ENCODE measurements at places on chromosomes 2 and 18.

- DNase-seq, result no peak
These were observed 877.6 kb downstream of the SLC4A3 start for GRCh38 chr2:220504938-220505503.

- no peak for DNase-seq
These were observed 141.4 kb downstream of the BCL11A start for GRCh38 chr2:60412027-60412426.

DNA sequence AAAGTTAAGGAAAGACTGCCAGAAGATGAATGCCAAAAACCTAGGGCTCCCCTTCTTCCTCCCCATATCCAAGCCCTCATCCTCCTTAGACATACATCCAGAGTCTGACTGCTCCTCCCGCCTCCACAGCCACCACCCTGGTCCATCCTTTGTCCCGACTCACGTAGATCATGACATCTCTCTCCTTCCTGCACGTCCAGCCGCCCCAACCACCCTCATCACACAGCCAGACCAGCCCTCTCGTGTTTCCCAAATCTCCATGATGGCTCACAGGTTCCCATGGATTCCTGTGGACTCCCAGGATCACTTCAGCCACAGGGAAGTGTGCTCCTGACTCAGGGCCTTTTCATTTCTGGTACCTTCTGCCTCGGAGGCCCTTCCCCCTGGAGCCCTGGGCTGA lies 47.8 kb upstream of the CAB39 start:
- no peak for DNase-seq

DNA sequence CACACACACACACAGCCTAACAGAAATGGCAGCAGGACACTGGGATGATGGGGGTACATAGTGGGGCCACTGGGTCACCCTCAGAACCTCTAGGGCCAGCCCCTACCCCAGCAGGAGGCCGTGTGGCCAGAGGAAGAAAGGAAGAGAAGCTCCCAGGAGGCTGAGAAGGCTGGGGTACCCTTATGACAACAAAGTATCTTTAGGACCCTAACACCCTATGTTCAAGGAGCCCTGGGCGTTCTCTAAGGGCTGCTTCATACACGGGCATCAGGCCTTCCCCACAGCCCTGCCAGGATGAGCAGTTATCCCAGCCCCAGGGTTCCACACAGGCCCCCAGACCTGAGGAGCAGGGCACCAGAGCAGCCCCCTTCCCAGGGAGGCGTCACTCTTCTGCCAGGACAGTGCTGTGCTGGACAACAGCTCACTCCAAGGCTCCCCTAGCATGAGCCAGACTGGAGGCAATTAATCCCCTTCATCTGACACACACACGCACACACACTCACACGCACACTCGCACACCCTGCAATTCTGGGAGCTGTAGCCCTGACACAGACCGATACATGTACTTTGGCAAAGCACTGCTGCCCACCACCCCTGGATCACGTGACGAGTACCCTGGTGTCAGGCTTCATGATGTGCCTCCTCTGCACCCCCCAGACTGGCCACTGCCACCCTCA lies 163.6 kb downstream of the TNS1 start:
- DNase-seq, result no peak

DNA sequence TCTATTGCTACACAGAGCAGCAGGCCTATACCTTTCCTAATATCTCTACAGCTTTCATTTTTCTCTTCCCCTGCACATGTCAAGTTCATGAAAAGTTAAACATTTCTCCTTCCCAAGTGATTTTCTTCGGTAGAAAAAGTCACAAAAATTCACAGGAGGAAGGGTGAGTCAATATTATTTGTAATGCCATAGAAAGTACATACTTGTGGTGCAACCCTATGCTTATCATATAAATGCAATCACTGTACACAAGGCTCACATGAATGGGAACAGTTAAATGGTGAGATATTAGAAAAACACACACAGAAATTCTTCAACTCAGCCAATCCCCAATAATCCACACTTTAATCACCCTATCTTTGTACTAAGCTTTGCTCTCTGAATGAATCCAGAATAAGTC lies 651.6 kb downstream of the LRRTM4 start:
- no peak for DNase-seq

DNA sequence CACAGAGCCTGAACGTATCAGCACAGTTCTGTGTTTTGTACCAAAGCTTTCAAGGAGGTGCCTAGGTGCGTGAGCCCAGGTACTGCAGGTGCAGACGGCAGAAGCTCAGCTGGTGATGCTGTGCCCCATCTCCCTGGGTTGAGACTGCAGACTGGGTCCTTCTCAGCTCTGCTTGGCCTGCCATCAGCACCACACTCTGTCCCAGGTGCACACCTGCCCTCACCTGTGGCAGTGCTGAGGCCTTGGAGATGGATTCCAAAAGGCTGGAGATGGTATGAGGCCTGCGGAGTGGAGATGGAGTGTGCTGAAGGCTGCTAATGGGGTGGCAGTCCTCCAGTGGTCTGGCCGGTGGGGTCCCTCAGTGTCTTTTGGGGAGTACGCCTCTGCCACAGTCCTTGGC lies 9.3 kb downstream of the LDLRAD4 start:
- no peak for DNase-seq

DNA sequence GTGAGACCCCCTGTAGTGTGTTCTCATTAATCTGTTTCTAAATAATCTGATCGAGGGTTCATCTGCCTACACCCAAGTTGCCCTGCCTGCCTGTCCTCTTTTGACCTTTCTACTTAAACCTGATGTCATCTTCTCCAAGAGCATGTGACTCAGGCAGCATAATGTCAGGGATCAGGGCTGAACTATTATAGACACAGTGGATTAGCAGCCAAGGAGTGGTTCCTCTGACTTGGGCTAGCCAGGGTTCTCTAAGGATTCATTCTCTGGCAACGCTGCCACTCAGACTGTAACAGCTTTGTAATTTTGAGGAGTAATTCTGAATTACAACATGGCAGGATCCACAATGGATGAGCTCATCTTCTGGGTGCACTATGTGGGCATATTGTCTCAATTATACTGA lies 124.0 kb downstream of the MDH1 start:
- no peak for DNase-seq

- DNase-seq, result no peak
These were observed 57.7 kb downstream of the PELI1 start for GRCh38 chr2:64086347-64087082.

DNA sequence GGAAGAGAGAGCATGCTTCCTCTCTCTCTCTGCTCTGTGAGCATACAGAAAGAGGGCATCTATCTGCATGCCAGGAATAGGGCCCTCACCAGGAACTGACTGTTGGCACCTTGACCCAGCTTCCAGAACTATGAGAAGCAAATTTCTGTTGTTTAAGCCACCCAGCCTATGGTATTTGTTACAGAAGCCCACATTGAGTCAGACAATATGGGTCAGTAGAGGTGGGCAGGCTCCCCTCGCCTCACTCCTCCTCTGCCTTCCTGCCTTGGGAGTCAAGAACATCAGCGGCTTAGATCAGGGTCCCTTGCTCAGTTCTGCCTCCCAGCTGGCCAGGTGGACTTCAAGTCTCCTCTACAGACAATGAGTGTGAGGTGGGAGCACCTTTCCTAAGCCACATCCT lies 92.3 kb downstream of the COPS8 start:
- DNase-seq, result no peak

DNA sequence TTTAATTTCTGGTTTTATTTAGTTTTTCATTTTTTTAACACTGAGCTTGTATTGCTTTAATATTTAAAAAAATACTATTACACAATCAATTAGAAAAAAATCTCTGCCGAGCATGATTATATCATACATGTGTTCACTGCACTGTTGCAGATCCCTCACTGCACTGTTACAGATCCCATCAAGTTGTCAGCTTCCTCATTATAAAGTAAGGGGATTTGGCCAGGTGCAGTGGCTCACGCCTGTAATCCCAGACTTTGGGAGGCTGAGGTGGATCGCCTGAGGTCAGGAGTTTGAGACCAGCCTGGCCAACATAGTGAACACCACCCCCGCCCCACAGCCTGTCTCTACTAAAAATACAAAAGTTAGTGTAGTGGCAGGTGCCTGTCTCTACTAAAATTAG lies 33.0 kb upstream of the METTL21A start:
- no peak for DNase-seq

GRCh38 chr2:232521959-232522622 lies 1.9 kb downstream of the PRSS56 start:
- DNase-seq, result peak; percentile 13

- no peak for DNase-seq
These were observed 11.5 kb downstream of the VPS4B start for GRCh38 chr18:63410792-63411191.

DNA sequence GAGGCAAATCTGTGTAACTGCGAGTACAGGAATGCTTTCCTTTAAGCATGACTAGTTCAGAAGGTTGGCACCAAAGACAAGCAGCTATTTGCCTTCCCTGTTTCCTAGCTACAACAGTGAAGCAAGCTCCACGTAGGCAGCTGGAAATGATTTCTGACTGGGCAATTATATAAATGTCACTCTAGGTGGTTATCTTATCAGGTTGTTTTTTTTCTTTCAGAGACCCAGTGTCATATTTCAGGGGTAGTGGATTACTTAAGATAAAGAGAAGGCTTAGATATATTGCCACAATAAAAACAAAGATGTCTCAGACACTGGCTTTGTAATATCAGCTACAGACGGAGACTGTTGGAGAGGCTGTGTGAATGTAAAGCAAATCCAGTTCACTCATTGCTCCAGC lies 748.9 kb upstream of the NXPH2 start:
- DNase-seq, result no peak

GRCh38 chr2:86671337-86671981 lies 47.8 kb upstream of the RNF103 start:
- no peak for DNase-seq

- DNase-seq, result no peak
These were observed 68.5 kb downstream of the MTA3 start for GRCh38 chr2:42636934-42637333.

DNA sequence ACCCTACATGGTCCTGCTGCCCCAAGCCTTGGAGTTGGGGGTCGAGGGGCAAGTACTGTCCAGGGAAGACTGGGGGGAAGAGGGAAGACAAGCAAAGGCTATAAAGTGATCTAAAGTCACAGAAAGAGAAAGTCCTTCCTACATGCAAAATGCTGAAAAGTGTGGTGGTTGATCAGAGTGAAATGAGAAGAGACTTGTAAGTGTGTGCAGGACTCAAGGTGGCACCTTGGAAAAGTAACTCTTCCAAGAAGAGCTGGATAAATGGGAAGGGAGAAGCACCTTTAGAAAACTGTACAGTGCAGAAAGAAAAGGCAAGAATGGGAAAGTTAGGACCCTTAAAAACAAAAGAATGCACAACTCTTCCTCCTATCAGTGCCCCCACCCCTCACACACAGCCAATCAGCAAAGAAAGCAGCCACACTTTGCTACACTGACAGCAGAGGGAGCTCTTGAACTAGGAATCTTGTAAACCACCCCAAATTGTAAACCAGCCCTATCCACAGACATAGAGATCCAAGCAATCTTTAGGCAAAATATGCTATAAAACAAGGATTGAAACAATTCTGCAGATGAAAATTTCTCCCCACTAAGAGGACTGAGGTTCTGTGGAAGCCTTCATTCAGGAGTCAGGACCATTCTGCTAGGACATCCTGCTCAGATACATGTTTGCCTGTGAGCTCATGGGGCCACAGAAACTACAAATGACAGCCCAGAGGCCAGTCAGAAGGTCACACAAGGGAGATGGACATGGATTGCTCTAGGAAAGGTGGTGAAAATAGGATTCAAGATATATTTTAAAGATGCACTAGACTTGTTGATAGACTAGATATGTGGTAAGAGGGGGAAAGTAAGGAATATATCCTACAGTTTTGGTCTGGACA lies 146.4 kb downstream of the FTCDNL1 start:
- DNase-seq, result no peak

DNA sequence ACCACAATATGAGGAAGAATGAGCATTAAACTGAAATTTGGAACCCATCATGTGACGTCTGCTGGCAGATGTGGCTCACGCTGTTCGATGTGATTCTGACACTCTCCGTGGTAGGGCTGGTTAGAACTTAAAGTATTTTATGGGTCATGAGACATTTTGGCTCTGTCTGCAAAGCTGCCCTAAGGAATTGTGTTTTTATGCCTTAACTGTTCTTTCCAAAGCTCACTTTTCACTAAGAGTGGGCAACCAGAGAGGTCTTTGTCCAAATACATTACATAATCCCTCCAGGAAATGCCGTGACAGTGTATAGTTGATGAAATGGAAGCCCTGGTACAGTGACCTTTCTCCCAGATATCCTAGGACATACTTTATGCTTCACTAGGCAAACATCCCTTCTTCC lies 119.1 kb downstream of the AQP4 start:
- DNase-seq, result no peak

All from activated CD4-positive, CD25-positive, alpha-beta regulatory T cell treated with anti-CD3 and anti-CD28 coated beads, Interleukin-2, amount 50 U/mL, for 16 hours (primary cell).